ENCODE measurements at places on chromosomes 2 and 18.

DNA sequence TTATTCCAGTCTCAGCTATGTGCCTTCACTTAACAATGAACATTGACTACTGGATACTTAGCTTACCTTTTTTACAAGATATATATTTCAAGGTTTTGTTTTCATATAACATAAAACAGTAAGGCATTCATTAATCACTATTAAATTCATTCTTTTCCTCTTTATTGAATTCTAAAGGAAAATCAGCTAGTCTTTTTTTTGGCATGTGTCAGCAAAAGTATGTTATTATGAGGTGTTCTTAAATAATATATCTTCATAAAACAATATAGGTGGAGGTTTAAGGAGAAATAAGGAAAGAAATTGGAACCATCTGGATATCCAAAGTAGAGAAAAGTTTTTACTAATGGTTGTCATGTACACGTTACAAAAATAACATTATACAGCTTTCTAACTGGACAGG lies 472.6 kb downstream of the ARHGAP15 start:
- no peak for DNase-seq

DNA sequence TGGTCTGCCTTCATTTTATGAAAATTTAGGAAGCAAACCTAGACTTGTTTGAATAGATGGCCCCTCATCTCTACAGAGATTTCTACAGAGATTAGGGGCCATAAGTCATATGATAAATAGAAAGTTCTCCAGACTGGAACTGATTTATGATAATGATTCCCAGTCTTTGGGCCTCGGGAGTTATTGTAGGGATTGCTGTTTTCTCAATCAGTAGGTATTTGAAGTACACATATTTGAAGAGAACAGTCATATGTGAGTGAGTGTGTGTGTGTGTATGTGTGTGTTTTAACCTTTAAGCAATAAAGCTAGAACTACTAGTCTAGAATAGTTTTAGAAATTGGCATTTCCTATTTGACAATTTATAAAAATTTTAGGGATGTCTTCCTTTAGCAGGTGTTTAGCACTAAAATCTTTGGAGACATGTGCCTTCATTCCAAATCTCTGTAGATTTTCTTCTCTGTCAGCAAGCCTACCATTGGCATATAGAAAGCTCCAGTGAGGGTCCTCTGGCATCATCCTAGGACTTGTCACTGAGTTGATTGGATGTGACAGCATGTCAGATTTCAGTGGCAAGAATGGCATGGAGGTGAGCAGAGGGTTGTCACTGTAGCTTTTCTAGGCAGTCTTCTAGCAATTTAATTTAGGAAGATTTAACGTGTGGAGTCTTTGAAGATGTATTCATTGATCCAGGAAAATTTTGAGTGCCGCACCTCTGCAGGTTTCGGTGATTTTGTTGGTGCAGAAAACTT lies 71.2 kb downstream of the MYO1B start:
- DNase-seq, result no peak

DNA sequence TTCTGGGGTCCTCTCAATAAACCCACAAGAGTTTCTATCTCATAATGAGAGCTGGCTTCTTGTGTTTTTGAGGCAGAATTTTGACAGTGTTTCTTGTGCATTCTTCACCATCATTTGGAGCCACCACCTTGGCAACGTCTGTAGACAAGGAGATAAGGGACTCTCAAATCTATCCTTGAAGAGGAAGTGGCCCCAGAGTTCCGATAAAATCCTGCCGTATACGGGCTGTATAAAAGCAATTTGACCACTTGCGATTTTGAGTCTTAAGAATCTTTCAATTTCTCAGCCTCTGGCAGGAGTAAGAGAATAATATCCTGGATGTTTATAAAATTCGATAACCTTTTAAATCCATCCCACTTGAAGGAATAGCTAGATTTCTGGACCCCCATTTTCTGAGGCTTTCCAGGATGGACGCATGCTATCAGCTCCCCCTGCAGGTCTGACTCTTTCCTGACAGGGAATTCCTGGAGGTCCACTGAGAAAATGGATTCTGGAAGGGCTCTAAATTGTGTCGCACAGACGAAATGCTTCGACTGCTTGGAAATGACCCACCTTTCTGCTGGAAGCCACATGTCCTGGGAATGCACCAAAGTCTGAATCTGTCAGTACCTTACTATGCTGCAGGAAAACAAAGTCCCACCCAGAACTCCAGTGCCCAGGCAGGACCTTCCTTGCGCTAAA lies 54.1 kb downstream of the E2F6 start:
- peak; percentile 34 for DNase-seq

DNA sequence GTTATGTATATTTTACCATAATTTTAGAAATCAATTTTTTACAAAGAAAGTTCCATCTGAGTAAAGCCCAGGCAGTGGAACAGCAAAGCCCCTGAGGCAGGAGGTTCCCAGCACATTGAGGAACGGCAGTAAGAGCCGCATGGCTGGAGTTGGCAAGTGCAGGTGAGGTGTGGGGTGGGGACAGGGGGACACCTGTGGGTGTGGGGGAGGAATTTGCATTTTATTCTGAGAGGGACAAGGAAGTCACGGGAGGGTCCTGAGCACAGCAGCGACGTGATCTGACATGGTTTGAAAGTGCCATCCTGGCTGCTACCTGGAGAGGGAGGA lies 16.1 kb upstream of the ADI1 start:
- no peak for DNase-seq

DNA sequence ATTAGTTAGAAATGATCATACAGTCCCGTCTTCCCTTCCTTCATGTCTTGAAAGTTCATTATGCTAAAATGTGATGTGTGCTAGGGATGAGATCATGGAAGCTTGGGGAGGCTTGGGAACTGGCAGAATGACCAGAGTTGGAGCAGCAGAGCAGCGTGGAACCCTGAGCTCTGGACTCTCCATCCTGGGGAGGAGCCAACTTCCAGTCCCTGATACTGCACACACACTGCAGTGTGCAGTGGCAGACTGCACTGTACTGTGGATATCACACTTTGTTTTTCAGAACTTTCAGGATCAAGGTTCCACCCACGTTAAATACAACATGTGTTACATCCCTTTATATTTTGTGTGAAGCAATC lies 27.3 kb upstream of the GREB1 start:
- no peak for DNase-seq

- no peak for DNase-seq
Measured at GRCh38 chr2:96154506-96155380, 9.5 kb upstream of the DUSP2 start.

GRCh38 chr2:20672201-20672951 lies 5.4 kb downstream of the GDF7 start:
- no peak for DNase-seq

- peak; percentile 15 for DNase-seq
Measured at GRCh38 chr2:130864830-130865800, 28.4 kb downstream of the ARHGEF4 start.

Measured in inflammatory macrophage treated with lipopolysaccharide for 4 hours (primary cell).